ENCODE measurements at places on chromosomes 5 and 9. TPM values are rescaled to one million over a fixed set of nuclear protein-coding genes. Genes with fewer than 3 reads are reported as not detected.

CCDC183 gene
- 0.93 TPM for total RNA-seq

- DNase-seq, result no peak
These were observed 14.7 kb downstream of the PITX1 start for GRCh38 chr5:135019314-135019713.

GRCh38 chr9:112711050-112711689, 6.7 kb downstream of the INIP start:
- DNase-seq, result no peak

RLN1 gene
- total RNA-seq, result 0.84 TPM

- DNase-seq, result no peak
These were observed 189.6 kb downstream of the COX7C start for GRCh38 chr5:86807046-86808031.

GRCh38 chr5:160324886-160325285, 12.5 kb upstream of the CCNJL start:
- no peak for DNase-seq

GSN gene
- 77.2 TPM for total RNA-seq

TAF11L13 gene
- not detected for total RNA-seq

SPOCK1 gene
- 75.6 TPM for total RNA-seq

GRCh38 chr9:5493679-5494511, 16.4 kb upstream of the PDCD1LG2 start:
- no peak for DNase-seq

FKTN gene
- 18.3 TPM for total RNA-seq

DNA sequence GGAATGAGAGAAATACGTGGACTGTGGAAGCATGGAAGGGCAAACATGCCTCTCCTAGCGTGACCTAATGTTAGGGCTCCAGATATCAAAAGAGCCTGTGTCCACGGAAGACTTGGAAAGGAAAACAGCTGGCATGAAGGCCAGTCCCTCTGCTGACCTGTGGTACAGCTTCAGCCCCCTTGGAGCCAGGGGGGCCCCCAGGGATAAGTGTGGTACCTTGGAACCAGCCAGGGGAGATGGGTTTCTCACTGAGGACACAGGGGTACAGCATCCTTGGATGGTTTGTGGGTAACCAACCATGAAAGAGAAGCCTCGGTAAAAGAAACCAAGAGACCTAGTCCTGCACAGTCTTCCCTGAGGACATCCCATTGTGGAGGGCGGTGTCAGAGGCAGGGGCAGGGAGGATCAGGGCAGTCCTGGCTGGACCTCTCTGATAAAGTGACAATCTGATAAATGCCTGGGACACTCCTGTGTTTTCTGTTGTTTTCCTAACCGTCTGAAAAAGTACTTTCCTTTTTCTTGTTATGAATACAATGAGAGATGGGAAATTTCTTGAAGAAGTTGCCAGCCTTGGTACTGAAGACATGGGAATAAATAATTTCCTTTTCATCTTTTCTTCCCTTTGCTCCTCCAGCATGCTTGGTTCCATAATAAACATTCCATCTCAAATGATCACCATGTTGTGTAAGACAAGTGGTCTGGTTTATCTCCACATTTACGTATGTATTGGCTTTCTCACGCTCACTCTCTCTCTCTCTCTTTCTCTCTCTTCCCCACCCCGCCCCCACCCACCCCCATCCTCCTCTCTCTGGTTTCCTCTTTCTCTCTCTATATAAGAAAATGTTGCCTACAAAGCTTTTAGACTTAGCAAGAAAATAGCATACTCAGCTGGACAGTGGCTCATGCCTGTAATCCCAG, 102.1 kb downstream of the SUSD1 start:
- no peak for DNase-seq

DNA sequence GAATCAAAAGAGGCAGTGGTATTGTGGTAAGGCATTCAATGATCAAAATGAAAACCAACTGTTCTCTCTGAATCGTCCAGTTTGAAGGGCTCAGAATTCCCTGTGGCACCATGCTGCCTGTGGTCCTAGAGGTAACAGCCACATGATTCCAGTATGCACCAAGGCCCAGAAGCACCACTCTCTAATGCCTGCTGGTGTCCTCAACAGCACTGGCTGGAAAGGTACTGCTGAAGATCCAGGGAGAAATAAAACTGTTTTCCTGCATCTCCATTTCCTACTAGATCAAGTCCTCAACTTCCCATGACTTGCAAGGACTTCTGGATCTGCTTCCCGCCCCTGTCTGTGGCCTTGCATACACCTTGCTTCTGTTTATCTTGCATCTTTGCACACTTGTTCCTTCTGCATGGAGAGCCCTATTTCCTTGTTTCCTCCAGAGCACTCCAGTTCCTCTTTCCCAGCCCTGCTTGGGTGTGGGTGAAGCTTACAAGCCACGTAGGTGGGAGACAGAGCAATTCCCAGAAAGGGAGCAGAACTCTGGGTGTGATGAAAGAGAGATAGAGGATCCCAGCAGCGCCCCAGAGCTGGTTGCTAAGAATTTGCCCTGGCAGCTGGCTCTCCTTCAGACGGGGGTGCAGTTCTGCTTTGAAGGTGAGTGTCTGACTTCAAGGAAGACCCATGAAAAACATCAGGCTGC, 41.0 kb upstream of the EQTN start:
- DNase-seq, result no peak

DNA sequence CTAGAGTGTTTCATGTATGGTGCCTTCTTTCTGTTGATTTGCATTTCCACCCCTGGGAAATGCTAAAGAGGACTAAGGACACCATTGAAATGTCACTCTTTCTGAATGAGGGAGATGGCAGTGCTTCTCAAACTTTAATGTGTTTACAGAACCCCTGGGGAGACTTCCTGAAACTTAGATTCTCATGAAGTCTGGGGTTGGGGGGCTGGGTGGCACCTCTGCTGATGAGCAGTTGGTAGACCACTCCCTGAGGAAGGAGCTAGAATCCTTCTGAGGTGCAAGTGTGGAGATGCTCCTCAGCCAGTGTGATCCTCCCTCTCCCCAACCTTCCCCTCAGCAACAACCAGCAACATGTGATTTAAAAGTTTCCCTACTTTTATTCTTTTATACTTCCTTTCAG, 546.8 kb downstream of the LRRC70 start:
- DNase-seq, result no peak

DNA sequence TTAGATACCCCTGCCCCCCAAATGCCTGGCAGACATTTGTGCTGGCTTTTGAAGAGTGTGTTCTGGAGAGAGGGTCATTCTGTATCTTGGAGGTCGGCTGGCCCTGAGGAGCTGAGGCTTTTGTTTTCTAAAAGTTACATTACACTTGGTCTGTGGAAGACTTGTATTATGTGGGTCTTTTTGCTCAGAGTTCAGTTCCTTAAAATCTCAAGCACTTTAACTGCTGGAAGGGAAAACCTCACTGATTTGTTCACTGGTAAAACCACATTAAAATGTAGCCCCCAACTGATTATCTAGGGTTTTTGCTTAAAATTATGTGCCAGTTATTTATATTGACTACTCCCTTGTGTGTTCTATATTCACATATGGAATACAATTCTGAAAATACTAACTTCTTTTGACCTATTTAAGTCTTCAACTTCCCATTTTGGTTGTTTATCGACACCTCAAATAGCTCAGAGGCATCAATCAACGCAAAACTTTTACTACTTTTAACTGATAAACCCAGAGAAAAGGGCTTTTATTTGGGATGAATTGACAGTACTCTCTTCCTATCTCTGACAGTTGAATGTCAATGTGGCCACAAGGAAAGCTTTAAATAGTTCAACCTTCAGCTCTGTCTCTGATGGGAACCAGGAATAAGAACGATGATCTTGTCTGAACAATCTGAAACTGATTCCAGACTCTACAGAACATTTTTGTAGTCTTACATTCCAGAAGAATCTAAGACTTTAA, 54.0 kb upstream of the MAP3K1 start:
- no peak for DNase-seq

CTNNAL1 gene
- 63.6 TPM for total RNA-seq

OR13D1 gene
- not detected for total RNA-seq

DNA sequence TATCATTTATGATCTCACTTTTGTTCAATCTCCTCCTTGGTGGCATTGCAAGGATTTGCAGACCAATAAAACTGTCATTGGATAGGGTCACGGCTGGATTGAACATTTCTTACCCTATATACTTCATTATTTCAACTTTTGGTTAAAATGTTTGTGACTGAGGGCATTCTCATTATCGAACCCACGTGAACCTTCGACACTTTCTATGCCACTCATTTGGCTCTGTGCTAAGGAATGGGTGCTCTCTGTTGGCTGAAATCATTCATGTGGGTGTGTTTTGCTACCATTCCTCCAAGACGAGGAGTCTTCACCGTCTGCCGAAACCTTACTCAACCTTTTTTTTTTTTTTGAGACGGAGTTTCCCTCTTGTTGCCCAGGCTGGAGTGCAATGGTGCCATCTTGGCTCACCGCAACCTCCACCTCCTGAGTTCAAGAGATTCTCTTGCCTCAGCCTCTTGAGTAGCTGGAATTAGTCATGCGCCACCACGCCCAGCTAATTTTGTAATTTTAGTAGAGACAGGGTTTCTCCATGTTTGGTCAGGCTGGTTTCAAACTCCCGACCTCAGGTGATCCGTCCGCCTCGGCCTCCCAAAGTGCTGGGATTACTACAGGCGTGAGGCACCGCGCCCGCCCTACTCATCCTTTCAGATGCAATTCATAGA, 62.5 kb downstream of the CSNK1A1 start:
- no peak for DNase-seq

- no peak for DNase-seq
These were observed 56.2 kb upstream of the OTULINL start for GRCh38 chr5:14525397-14525796.

DNA sequence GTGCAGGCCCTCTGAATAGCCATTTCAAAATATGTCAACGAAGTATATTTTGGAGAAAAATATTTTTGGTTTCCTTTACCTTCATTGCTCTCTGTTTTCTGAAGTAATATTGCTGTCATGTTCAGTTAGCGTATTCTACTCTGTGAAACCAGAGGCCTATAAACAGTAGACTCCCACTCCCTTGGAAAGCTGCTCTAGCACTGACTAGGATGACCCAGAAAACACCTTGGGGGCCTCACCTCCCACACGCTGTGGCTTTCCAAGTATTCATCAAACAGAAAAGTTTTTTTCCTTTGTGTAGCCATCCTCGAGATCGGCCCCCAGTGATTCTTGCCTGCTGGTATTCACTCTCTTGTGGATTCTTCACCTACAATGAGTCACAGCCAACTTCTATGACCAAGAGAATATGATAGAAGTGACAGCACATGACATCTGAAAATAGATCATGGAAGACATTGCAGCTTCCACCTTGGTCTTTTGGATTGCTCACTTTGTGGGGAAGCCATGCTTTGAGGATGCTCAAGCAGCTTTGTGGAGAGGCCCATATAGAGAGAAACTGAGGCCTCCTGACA, 28.9 kb upstream of the CTXN3 start:
- no peak for DNase-seq

PPP3R2 gene
- not detected for total RNA-seq

STK32A gene
- 0.61 TPM for total RNA-seq

ARRDC1 gene
- total RNA-seq, result 18.1 TPM

CTSV gene
- 7.2 TPM for total RNA-seq

STING1 gene
- 0.23 TPM for total RNA-seq

GRCh38 chr5:88090506-88090905, 178.1 kb downstream of the TMEM161B start:
- DNase-seq, result no peak

PDLIM7 gene
- 129 TPM for total RNA-seq

WNK2 gene
- total RNA-seq, result 34.3 TPM

GRCh38 chr5:102718819-102719218, 36.3 kb upstream of the PAM start:
- no peak for DNase-seq

CCDC171 gene
- 7.2 TPM for total RNA-seq

DNA sequence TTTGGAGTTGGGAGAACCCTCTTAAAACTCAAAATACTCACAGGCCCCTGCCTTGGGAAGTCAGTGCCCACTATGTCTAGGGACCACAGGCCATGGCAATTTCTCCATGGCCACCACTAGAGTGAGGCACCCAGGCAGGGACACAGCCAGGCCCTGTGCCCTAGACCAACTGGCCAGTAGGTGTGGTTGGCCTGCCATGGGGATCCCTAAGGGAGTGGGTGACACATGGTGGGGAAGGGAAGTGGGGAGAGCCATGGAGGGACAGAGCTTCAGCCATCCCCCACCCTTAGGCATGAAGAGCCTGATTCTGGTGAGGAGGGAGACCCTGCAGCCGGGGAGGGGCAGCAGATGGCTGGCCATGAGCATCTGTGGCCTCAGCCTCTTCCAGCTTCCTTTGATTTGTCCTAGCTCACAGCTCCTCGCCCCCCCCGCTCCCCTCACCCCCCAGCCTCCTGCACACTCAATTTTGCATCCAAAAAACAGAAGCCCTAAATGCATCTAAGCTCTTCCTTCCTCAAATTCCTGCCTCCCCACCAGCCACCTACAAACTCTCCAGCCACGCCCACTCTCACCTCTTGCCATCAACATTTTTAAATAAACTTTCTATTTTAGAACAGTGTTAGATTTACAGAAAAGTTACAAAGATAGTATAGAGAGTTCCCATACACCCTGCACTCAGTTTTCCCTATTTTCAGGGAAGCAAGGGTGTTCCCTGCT, 1.6 kb upstream of the DBN1 start:
- DNase-seq, result no peak

GRCh38 chr9:121884057-121884541, 209.0 kb downstream of the TTLL11 start:
- DNase-seq, result peak; percentile 57

PIP5K1B gene
- total RNA-seq, result 5.9 TPM

BAAT gene
- total RNA-seq, result 0.16 TPM

- no peak for DNase-seq
These were observed 18.2 kb upstream of the DAB2IP start for GRCh38 chr9:121633119-121633714.

- DNase-seq, result no peak
These were observed 57.7 kb downstream of the MAT2B start for GRCh38 chr5:163563112-163563511.

DNA sequence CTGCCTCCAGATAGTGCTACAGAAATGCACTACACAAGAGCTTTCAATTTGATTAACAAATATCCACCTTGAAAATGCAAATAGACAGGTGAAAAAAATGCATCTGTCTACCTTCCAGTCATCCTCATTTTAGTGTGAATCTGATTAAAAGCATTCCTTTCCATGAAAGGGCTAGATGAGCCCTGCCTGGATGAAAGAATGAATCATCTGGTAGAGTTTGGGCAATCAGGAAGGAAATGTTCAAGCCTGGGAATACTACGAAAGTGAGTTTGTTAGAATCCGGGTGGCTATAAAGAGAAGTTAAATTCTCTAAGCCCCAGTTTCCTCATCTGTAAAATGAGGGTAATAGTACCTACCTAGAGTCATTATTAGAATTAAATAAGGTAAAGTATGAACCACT, 142.6 kb downstream of the FAM114A2 start:
- no peak for DNase-seq

LURAP1L gene
- total RNA-seq, result 0.27 TPM

DNA sequence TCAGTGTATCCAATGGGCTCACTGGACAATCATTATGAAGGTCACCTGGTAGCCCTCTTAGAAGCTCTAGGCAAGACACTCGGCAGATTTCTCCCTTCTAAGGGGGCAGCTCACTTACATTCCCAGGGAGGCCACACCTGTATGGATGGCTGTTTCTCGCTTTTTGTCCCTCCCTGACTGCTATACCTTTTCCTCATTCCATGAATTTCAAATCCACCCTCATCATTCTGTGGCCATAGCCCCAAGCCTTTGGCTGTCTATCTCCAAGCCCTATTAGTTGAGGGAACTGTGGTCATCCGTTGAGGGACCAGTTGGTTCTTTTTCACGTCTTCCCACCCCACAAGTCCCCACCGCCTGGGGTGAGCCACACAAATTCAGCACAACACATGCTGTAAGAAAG, 85.0 kb upstream of the RARS1 start:
- DNase-seq, result no peak

GRCh38 chr5:101977729-101978345, 318.2 kb downstream of the SLCO4C1 start:
- no peak for DNase-seq

Measured in neural crest cell (in vitro differentiated cells).